ENCODE measurements at places on chromosomes 3 and 15.

GRCh38 chr3:192870822-192871221 lies 46.8 kb downstream of the MB21D2 start:
- no peak for DNase-seq

- DNase-seq: no peak
Observed at GRCh38 chr15:86159468-86159867, 79.8 kb downstream of the AGBL1 start.

- no peak for DNase-seq
Observed at GRCh38 chr15:48317221-48317620, 14.0 kb upstream of the DUT start.

GRCh38 chr3:108959017-108959416 lies 5.3 kb upstream of the GUCA1C start:
- DNase-seq: no peak

GRCh38 chr3:12656193-12656592 lies 7.7 kb downstream of the RAF1 start:
- DNase-seq: no peak

GRCh38 chr15:67386947-67387346 lies 132.4 kb downstream of the IQCH start:
- DNase-seq: no peak

GRCh38 chr3:126523745-126524428 lies at the start of gene CHST13:
CHST13 (plus strand) TSS chr3:126524155; CDS start chr3:126524333, 178 bp downstream.
- no peak for DNase-seq

DNA sequence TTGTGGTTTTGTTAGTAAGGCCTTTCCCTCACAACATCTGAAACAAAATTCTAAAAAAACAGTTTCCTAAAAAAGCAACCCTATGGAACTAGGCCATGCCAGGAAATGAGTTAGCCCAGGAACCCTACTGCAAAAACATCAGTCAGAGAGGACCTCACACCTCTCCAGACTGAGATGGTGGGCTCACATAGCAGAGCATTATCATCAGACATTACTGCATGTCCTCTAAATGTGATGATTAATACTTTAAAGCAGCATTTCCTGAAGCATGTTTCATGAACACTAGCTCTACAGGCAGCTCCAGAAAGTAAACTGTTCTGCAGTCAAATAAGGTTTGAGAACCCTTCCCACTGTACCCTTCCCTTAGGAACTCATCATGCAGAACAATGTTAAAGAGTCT lies 232.3 kb upstream of the MRPL3 start:
- no peak for DNase-seq

DNA sequence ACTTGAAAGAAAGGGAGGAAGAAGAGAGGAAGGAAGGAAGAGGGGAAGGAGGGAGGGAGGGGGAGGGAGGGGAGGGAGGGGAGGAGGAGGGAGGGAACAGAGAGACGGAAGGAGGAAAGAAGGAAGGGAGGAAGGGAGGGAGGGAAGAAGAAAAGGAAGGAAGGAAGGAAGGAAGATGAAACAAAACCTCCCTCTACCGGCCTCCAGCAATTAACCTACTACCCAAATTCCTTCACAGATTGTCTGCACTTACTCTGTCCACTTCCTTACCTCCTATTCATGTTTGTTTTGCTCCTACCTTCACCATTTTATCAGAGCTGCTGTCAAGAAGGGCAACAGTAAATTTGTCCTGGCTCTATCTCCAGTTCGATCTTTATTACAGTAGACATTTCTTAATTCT lies 44.6 kb upstream of the BCL6 start:
- DNase-seq: no peak

DNA sequence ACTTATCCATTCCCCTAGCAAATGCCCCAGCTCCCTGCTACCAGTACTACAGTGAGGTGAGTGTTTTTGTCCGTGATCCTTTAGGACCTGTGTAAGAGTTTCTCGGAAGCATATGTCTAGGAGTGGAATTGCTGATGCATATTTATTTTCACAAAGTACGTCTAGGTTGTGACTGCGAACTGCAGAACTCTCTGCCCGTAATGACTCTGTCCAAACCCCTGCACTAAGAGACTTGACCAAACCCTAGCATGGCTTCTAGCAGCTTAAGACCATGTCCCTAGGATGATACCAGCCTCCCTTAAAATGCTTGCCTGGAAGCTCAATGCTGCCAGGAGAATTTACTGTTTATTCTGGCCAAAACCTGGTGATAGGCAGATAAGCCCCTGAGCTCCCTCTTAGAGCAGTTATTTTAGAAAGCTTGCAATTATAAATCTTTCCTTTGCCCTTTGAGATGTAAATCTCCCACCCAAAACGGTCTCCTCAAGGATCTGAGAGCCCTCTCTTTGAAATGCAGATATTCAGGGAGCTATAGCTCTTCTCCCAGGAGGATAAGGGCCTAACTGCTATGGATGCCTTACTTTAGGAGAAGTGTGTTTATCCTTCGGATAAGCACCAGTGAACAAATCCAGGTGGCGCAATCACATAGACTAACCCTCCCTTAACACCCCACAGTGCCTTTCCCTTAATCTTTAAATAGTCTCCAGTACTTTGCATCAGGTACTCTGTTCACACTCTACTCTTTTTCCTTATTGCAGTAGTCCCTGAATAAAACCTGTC lies 14.7 kb upstream of the CA12 start:
- no peak for DNase-seq

- DNase-seq: peak; percentile 3
Observed at GRCh38 chr15:92448370-92448769, 54.7 kb downstream of the ST8SIA2 start.

DNA sequence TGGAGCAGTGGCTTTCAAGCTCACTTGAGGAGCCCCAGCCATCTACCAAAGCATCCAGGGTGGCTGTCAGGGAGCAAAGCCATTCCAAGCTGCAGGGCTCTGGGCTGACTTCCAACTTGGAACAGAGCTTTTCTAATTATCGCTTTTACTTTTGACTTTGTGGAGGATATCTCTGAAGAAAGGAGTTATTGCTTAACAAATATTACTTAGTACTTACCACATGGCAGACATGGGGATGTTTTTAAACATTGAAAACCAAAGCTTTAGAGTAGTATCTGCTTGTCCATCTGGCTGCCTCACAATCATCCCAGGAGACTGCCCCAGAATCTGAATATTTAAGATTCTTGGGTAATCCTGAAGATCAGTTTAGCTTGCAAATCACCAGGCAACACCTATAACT lies 8.9 kb downstream of the TAGLN3 start:
- no peak for DNase-seq

DNA sequence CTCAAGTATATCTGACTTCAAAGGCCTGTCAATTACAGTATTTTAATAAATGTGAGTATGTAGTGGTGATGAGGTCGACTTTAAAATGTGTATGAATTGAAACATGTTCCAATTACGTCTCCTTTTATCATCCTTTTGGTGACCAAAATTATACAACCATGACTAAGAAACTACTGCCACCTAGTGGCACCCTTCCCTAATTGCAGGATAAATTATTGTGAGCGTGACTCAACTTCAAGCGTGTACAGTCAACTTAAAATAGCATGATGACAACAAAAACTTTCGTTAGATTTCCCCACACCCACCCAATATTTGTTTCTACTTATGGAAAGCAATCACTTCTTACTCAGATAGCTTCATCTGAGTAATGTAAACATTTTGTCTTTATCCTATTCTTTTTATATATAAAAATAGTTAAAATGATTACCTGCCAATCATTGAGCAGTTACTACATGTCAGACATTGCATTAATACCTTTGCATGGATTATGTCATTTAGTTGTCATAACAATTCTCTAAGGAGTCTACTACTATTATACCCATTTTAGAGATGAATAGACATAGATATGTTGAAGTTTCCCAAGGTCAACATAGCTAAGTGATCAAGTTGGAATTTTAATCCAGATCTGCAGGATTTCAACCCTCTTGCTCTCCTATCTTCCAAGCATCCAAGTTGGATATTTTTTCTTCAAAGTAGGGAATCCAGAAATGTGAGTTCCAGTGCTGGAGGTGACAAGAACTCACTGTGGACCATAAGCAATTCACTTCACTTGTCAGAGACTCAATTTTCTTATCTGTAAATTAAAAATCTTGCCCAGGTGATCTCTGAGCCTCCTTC lies 106.0 kb downstream of the MEX3B start:
- peak; percentile 40 for DNase-seq

DNA sequence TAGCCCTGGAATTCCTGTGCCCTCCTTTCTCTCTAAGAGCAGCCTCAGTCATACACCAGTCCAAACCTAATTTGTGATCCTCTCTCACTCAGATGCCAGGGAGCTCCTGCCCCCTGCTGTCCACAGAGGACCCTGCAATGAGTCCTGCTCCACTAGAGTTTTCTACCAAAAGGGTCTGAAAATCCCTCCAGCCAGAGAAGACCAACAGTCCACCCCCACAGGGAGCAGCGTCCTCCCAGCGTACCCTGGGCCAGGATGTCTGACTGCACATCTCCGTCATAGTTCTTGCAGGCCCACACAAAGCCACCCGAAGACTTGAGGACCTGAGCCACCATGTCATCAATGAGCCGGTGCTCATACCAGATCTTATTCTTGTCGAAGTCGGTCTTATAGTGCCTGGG lies 15.4 kb downstream of the IDH2 start:
- DNase-seq: no peak

DNA sequence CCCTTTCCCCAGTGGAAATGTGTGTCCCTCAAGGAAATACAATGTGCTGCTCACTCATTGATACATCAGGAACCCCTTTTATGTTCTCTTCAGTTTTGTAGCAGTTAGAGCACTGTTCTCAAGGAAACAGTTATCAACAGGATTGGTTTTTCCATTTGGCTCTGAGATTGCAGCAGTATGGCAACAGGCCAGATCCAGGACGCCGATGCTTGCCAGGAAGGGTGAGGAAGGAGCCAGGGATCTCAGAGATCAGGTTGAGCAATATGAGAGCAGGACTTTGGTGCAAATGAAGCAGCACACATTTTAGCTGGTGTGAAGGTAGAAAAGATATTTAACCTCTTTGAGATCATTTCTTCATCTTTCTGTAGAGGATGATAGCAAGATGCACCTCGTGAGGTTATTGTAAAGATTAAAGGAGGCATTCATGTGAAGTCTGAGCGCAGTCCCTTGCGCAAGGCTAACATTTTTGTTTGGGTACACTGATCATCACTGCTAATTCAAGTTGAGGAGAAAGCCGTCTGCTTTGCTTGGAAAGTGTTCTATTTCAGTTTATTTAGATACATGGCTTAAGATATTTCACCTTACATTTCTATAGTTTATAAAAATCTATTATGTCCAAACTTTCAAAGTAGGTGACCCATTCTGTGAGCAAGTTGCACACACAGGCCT lies 68.5 kb downstream of the KCNH8 start:
- DNase-seq: no peak

DNA sequence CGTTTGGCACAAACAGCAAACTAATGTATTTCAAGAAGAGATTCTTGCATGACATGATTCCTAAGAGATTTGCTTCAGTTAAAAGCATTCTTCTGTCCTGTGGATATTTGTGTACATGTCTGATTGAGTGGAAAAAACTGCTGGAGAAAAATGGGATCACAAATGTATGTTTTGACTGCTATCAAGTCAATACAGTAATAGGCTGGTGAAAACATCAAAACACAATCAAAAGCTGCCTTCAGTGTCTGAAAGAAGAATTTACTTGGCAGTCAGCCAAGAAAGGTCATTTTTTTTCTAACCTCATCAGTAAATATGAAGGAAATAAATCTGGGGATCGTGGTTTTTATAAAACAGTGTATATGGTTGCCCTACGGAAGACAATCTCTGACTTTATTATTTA lies 1214.8 kb downstream of the NSUN3 start:
- no peak for DNase-seq

- no peak for DNase-seq
Observed at GRCh38 chr3:141663993-141664392, 74.1 kb upstream of the RNF7 start.

- DNase-seq: no peak
Observed at GRCh38 chr15:47188758-47189507, 528.4 kb upstream of the SEMA6D start.

GRCh38 chr15:53307952-53308624 lies 451.4 kb downstream of the WDR72 start:
- DNase-seq: no peak

DNA sequence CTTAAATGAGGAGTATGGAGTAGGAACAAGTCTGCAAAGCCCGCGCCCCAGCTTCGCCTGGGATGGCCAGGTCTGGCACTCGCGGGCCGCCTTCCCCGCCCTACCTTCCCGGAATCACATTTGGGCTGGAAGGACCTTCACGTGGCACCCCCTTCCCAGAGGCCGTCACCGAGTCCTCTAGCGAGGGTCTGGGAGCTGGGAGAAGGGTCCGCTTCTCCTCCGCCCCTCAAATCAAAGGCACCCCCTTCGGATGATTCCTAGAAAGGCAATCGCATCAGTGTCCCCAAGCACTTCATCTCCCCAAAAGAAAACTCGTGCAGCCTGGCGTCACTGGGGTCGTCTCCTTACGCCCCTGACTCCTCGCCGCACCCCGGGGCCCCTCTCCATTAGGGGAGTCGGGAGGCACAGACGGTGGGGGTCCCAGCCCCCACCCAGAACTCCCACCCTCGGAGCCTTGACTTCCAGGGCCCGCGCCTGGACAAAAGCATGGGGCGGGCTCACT lies 380 bp downstream of the MYLK start:
- DNase-seq: no peak

DNA sequence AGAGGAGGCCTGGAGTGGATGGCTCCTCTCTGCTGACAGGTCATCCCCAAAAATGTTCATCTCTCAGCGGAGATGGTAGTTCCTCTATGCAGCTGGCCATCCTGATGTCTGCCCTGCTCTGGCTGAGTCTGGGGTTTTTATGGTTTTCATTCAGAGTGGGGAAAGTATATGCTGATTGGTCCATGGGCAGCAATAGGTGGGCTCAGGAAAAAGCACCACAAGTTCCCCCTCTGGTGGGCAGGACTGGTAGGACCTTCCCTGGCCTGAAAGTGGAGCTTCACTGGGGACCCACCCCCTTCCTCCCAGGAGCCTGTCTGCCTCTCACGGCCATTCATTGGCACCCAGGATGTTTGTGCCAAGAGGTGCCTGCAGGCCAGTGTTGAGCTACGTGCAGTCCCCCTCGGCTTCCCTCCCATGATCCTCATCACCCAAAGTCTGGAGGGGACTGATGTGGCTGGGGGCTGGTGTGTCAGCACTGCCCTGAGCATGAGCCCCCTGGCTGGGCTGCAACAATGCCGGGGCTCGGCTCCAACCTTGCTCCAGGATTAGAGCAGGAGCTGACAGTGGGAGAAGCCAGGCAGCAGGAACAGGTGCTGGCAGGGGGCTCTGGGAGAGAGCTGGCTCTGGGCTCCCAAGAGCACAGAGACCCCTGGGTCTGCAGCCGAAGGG lies 13.1 kb upstream of the BLOC1S6 start:
- DNase-seq: no peak

DNA sequence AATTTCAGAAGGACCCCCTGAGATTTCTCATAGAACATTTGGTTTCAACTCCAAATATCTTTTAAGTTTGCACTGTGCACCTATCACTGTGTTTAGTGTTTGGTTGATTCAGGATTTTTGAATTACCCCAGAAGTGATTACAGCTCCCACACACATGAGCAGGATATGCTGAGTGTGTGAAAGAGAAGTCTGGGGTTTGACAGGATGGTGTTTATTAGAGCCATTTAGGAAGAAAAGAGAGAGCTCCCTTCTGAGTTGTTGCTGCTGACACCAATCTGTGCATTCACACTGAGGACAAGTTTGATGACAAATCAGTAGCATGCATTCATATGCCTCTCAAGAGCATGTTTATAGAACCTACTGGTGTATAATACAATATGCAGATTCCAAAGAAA lies 118.1 kb downstream of the RPL22L1 start:
- DNase-seq: no peak

- DNase-seq: no peak
Observed at GRCh38 chr3:185558395-185558794, 6.0 kb upstream of the LIPH start.

- DNase-seq: no peak
Observed at GRCh38 chr3:195613468-195614069, 29.8 kb upstream of the APOD start.
